ENCODE measurements at places on chromosomes 16 and 17.
A peak's percentile ranks its signal among the peaks of the same experiment; 100 is the strongest.

DNA sequence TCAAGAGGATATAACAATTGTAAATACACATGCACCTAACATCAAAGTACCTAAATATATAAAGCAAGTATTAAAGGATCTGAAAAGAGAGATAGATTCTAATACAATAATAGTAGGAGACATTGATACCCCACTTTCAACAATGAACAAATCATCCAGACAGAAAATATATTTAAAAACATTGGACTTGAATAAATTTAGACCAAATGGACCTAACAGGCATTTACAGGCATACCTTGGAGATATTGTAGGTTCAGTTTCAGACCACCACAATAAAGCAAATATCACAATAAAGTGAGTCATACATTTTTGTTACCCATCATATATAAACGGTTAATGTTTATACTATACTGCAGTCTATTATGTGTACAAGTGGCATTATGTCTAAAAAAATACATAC, 104.0 kb downstream of the BRIP1 start:
- DNase-seq = no peak

DNA sequence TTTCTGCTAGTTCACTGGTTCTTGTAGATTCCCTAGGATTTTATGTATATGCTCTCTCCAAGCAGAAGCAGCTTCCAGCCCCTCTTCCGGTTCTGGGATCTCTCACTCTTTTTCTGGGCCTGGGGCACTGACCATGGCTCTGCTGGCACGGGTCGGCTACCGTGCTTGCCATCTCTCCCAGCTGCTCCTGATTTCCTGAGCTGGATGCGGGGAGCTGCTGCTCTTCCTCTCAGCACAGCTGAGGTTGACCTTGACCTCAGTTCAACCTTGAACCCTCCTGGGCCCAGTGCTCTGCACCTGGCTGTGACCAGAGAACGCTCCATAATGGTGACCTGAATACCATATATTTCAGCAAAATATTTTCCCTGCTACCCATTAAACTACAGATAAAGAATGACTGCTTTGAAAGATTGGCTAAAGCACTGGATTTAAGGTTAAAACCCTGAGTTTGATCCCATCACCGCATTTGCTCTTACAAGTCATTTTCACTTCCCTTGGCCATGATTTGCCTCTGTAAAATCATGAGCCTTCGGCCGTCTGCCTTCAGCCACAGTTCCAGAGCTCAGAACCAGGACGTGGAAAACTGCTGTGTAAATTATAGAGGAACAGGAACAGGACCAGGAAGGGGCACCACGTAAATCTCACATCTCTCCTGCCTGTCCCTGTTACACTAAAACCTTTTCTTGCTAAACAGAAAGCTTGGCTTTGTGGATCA, 130.8 kb upstream of the CHMP6 start:
- no peak for DNase-seq

- peak; percentile 83 for DNase-seq
These were observed at the start of gene KRTAP2-4 for GRCh38 chr17:41065829-41066624. KRTAP2-4 (minus strand) TSS chr17:41065879; CDS start chr17:41065845, 34 bp downstream.

DNA sequence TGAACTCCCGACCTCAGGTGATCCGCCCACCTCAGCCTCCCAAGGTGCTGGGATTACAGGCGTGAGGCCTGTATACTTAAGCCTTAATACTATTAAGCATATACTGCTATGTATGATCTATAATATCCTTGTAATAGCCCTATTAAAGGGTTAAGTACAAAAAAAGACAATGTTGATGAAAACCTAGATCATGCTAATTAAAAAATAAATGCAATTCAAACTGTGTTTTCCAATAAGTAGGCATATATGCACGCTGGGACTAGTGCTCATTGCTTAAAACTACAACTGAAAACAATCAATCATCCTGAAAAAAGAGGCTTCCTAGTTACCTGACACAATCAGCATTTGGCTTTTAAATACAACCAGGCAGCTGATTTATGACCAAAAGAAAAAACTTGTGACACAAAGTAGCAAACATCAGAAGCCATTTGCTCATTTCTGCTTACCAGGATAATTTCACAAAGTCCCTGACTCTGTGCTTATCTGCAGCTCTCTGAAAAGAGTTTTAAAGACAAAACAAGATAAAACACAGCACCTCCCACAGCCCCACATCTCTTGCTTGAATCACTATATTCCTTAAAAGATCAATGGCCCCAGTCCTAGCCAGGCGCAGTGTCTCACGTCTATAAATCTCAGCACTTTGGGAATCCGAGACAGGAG, 11.1 kb downstream of the ZNF385C start:
- no peak for DNase-seq

DNA sequence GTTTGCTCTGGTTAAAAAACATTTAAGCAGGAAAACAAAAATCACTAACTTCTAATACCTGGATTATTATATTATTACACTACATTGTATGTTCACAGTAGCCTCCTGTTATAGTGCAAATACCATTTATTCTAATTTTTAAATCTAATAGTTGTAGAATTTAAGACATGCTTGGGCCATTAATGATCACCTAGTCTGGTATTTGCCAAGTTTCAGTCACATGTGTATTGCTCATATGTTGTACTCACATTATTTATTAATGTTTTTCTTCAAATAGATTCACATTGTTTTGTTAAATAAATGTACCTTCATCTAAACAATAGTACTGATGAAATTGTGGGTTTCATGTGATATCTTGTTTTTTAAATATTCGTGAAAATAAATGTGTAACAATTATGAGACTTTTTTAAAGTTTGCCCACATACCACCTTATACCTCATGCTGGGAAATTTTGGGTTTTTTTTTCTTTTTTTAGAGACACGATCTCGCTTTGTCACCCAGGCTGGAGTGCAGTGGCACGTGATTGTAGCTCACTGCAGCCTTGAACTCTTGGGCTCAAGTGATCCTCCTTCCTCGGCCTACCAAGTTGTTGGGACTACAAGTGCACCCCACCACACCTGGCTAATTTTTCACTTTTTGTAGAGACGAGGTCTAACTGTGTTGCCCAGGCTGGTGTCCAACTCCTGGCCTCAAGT, 5.9 kb downstream of the ZNF771 start:
- DNase-seq = no peak

DNA sequence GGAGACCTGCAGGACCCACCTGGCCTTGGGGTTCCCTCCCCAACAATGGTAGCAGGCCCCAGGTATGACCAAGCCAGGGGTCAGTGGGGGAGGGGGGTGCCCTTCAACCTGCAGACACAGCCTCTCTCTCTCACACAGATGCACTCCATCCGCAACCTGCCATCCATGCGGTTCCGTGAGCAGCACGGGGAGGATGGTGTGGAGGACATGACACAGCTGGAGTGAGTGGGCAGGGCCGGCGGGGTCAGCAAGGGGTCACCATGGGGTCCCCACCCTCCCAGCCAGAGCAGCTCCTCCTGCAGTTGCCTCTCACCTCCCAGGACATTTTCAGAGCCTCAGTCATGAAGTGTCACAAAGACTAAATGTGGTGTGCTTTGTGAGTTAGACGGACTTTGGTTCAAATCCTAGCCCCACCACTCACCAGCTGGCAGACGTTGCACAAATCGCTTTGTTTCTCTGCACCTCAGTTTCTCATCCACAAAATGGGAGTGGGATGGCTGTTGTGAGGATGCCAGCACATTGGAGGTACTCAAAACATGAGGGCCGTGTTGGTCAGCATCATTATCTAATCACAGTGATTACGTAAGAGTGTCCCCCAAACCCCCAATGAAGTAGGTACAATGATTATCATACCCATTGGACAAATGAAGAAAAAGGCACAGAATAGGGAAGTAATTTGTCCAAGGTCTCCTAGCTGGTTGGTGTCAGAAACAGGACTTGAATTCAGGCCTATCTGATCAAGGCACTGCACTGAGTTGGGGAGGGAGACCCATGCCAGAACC, 16.0 kb downstream of the MYO15A start:
- no peak for DNase-seq

- DNase-seq = peak; percentile 43
These were observed 51.3 kb downstream of the ZFP90 start for GRCh38 chr16:68590201-68590994.

DNA sequence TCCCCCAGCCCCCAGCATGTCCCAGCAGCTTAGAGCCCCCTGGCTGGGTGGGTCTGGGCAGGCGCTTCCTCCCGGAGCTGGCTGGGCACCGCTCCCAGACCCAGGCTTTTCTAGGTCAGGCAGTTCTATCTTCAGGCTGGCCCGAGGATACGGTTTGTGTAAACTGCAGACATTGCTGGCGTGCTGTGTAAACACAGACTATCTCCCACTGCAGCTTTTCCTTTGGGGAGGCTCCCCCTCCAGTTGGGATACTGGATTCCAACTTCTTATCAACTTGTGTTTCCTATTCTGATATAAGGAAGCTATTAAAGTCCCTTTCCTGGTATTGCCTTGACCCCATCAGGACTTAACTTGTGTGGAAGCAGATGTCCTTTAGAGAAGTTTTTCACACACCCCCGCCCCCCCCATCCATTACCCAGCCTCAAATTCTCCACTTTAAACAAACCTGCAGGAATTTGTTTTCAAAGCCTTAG, 18.3 kb upstream of the GNA13 start:
- DNase-seq = no peak

DNA sequence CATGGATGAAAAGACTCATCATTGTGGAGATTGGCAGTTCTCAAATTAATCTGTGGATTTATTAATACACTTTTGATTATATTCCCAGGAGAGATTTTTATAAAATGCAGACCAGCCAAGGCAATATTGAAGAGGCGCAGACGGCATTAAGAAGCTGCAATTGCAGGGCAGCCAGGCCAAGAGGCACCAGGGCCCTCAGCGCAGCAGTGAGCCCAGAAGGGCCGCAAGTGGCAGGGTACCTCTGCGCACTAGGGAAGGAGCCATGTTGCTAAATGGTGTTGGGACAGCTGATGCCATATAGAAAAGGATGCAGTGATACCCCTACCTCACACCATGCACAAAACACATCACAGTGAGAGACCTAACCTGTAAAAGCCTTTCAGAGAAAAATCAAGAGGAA, 36.6 kb upstream of the CHMP6 start:
- DNase-seq = no peak

DNA sequence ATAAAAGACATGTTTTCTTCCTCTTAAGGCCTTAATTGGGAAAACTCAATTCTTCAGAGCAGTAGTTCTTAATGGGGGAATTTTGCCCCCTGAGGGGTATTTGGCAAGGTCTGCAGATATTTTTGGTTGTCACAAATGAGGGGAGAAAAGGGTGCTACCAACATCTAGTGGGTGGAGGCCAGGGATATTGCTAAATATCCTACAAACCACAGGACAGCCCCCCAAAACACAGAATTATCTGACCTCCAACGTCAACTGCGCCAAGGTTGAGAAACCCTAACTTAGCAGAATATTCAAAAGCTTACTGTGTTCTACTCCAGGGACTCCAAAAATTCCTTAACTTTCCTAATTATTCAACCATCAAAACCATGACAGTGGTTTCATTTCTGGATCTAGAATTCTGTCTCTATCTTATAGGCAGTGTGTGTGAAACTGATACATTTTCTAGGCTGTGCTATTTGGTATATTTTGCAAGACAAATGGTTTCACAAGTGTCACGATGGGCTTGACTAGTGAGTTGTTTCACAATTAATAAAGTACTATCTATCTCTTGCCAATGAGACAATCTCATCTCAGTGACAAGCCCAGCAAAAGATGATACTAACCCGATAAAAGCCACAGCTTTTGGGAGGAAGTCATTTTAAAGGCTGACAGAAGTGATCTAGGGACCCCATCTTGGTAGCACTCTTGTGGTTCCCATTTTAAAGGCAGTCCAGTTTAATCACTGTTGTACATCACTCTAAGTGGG, 14.7 kb downstream of the TXNDC11 start:
- DNase-seq = no peak

- DNase-seq = no peak
These were observed 93.8 kb downstream of the USP31 start for GRCh38 chr16:23055481-23055880.

GRCh38 chr16:87126403-87127025, 190.7 kb downstream of the C16orf95 start:
- no peak for DNase-seq

- peak; percentile 93 for DNase-seq
These were observed 30.8 kb downstream of the USP10 start for GRCh38 chr16:84730406-84731106.

GRCh38 chr16:88815227-88815626, 3.5 kb upstream of the APRT start:
- no peak for DNase-seq

- no peak for DNase-seq
These were observed 147.6 kb downstream of the SOX9 start for GRCh38 chr17:72268431-72268830.
